ENCODE measurements at places on chromosomes 16 and 17. TPM values are rescaled to one million over a fixed set of nuclear protein-coding genes. Genes with fewer than 3 reads are reported as not detected.

DNA sequence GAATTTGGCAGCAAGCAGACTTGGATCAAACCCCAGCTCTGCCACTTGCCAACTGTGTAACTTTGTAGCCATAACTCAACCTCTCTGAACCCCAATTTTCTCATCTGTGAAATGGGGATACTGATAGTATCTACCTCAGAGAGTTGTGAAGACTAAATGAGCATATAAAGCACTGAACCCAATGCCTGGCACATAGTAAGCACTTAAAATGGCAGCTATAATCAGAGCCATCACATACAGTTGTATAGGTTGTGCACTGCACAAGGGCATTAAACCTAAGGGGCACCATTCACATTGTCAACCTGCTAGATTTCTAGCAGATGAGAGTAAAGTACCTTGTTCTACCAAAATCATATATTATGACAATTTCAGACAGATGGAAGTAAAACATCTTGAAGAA is 10.6 kb upstream of the CPNE2 start:
- no peak for DNase-seq

GRCh38 chr16:20676837-20677236 is 20.6 kb downstream of the ACSM1 start:
- DNase-seq, result no peak

- DNase-seq, result no peak
Measured at GRCh38 chr16:68005786-68006286, 6.6 kb upstream of the DPEP2 start.

- no peak for DNase-seq
Measured at GRCh38 chr16:11099672-11100205, 155.4 kb downstream of the CLEC16A start.

DNA sequence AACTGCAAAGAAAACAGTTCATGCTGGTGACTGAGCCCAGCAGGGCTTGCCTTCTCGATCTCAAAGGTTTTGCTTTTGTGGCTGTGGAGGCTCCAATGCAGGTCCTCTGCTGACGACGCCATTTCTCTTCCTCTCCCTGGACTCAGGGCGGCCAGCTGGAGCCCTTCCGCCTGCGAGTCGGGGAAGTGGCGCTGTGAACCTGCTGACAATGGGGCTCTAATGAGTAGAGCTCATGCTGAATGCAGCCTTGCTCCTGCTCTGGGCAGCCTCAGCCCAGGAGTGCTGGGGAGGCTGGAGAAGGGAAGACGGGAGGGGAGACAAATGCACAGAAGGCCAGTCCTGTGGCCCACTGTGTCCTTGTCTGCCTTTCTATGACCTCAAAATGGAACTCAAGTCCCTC is 43.8 kb downstream of the VAC14 start:
- DNase-seq, result no peak

DNA sequence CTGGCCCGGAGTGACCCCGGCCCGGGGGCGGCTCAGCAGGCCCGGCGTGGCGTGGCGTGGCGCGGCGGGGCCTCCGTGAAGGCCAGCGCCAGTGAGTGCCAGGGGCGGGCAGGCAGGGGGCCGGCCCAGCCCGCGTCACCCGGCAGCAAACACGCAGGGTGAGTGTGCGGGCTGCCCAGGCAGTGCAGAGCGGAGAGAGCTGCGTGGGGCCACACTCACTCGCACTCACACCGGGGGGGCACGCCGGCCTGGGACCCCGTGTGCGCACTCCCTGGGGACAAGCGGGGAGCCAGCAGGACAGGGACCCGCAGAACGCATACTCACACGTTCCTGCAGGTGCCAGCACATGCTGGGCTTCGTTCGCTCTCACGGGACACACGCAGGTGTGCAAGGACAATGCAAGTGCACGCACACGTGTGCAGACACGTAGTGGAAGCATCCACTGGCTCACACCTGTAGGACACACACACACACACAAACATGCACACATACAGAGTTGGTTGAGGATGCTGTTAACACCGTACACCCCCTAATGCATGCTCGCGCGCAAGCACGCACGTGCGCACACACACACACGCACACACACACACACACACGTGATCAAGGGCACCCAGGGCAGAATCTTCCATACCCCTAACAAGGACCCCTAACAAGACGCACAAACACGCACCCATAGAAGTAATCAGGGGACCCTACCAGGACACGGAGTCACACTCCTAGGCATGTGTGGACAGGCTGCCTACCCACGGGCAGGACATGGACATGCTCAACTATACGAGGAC is 7.7 kb downstream of the USP6 start:
- no peak for DNase-seq

Gene ZG16B
- total RNA-seq, result 1.1 TPM

Gene RAB37
- total RNA-seq, result 0.82 TPM

Gene FLOT2
- total RNA-seq, result 69.1 TPM

Gene MATCAP1
- total RNA-seq, result 10.8 TPM

All from kidney epithelial cell (primary cell).